ENCODE measurements at places on chromosomes 1 and 21. TPM values are rescaled to one million over a fixed set of nuclear protein-coding genes. Genes with fewer than 3 reads are reported as not detected.

Gene SEC16B
- 2.6 TPM for total RNA-seq

Gene AVPR1B
- total RNA-seq, result not detected

Gene MYOC
- total RNA-seq, result 32.1 TPM

Gene DNM3
- 4.7 TPM for total RNA-seq

Gene S100A1
- total RNA-seq, result 0.74 TPM

Gene PRAMEF26
- not detected for total RNA-seq

Gene LMX1A
- 0.19 TPM for total RNA-seq

Gene RRAGC
- total RNA-seq, result 29.2 TPM

Gene EPHA8
- total RNA-seq, result not detected

Gene KLHL20
- total RNA-seq, result 25.8 TPM

Gene ERICH3
- 0.05 TPM for total RNA-seq

Gene IGSF9
- 0.10 TPM for total RNA-seq

Gene MYOG
- not detected for total RNA-seq

Gene ETV3L
- total RNA-seq, result not detected

Gene PIGV
- total RNA-seq, result 6.3 TPM

Gene RIPK4
- 1.0 TPM for total RNA-seq

Gene RRP15
- total RNA-seq, result 25.8 TPM

Gene PGLYRP4
- not detected for total RNA-seq

Gene ALPL
- total RNA-seq, result 55.3 TPM

Gene OR2T29
- total RNA-seq, result not detected

Gene C1orf87
- not detected for total RNA-seq

Gene SELP
- 23.8 TPM for total RNA-seq

Gene CBR3
- total RNA-seq, result 12.5 TPM

Gene NEK2
- total RNA-seq, result not detected

Gene CYP4A22
- total RNA-seq, result 0.10 TPM

Gene FGGY
- 24.7 TPM for total RNA-seq

Gene LHX8
- not detected for total RNA-seq

Gene XCL2
- total RNA-seq, result not detected

Gene GIPC2
- total RNA-seq, result 3.0 TPM

Gene GNG12
- total RNA-seq, result 166 TPM

Gene MSTO1
- total RNA-seq, result 30.2 TPM

Gene JAM2
- 17.2 TPM for total RNA-seq

Gene OR6K3
- total RNA-seq, result not detected

Gene SPRR5
- not detected for total RNA-seq

Gene NUAK2
- total RNA-seq, result 1.5 TPM

Gene ANGPTL3
- total RNA-seq, result not detected

Gene HSPB7
- total RNA-seq, result 272 TPM

Gene UBE4B
- 34.7 TPM for total RNA-seq

Gene BOLA1
- total RNA-seq, result 10.7 TPM

Gene RNF2
- 15.3 TPM for total RNA-seq

Gene C1orf74
- total RNA-seq, result 1.1 TPM

Gene RXFP4
- not detected for total RNA-seq

Gene RGS4
- total RNA-seq, result 12.8 TPM

Gene FBLIM1
- total RNA-seq, result 328 TPM

Gene TSSK3
- total RNA-seq, result 3.9 TPM

Gene TSACC
- total RNA-seq, result not detected

Gene GPR37L1
- total RNA-seq, result 0.09 TPM

Gene NME7
- 14.2 TPM for total RNA-seq

Gene SLC2A5
- 2.0 TPM for total RNA-seq

Gene CYP4A11
- not detected for total RNA-seq

Gene UBE2U
- total RNA-seq, result not detected

Gene CHODL
- 0.42 TPM for total RNA-seq

Gene HTR1D
- not detected for total RNA-seq

Gene TRAF3IP3
- 2.8 TPM for total RNA-seq

Measured in posterior vena cava (tissue), 2 donors.